Activated CD8-positive, alpha-beta T cell treated with anti-CD3 and anti-CD28 coated beads for 36 hours (primary cell): ENCODE measurements at places on chromosomes 2 and 18.

DNA sequence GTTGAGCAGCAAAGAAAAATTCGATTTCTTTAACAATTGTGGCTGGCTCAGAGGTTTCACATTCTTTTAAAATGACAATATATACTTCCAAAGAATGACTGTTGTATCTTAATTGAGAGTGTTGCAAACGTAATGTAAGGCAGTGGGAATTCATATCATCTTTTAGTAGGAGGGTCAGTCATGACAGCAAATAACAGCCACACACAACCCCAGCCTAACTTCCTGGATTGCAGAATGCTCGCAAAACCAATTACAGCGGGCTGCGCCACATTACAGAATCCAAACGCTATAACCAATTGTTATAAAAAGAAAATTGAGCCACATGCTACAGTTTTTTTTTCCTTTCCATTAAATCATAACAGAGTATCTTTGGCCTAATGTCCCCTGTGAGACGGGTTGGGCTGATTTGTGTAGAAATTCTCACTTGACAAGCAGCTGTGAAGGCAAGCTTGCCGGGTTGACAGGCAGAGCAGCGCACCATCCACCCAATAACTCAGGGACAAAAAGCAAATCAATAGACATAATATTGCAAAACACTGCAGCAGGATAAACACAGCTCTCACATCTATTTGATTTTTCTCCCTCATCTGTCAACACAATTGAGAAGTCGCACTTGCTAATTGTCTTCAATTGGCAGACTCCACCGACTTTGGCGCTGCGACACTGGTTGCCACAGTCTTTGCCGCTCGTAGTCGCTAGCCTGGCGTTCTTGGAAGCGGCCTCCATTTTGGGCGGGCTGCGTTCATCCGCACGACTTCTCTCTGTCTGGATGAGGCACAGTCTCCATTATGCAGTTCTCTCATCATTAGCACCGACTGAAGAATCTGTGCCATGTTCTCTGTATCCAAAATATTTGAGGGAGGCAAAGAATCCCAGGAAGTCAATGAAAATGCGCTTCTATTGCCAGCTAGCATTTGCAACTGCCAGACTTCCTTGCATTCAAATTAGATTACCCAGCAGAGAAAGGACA, 95.0 kb upstream of the CCDC68 start:
- H3K27me3 ChIP-seq, result peaks cover 2% of the 10 kb centered on the region
- no peak overlapping the region for H3K4me3 ChIP-seq
- H3K4me1 ChIP-seq, result no peaks in the 10 kb centered on the region
- no peaks in the 10 kb centered on the region for H3K36me3 ChIP-seq

DNA sequence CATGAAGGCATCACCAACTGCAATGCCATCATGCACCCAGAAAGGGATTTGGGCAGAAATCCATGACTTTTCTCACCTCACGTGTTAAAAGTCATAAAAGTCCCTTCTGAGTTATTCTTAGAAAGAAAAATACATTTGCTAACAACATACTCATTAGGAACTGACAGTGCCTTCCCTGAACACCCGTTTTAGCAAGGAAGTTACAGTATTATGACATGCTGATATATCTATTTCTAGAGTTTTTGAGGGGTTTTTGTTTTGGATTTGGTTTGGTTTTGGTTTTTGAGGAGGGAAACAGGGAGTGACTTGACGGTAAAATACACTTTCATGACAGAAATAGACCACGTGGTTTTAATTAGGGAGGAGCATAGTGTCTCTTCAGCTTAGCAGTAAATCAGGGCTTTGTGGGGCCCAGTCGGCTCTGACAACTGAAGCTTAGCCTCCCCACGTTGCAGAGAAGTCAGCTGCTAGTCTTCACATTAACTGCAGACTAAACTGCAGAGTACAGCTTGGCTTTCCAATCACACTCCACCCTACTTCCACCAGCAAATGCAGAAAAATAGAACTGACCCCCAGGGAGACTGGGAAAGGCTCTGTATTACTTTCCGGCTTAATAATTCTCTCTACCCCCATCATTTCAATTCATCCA, 141.4 kb downstream of the FAM124B start:
- H3K36me3 ChIP-seq, result no peaks in the 10 kb centered on the region
- peaks cover 20% of the 10 kb centered on the region for H3K27me3 ChIP-seq
- DNase-seq, result no peak

GRCh38 chr2:162929571-162929970, 91.0 kb upstream of the KCNH7 start:
- no peak overlapping the region for H3K27ac ChIP-seq
- no peak overlapping the region for H3K4me3 ChIP-seq
- H3K27me3 ChIP-seq, result no peaks in the 10 kb centered on the region
- no peak for DNase-seq

DNA sequence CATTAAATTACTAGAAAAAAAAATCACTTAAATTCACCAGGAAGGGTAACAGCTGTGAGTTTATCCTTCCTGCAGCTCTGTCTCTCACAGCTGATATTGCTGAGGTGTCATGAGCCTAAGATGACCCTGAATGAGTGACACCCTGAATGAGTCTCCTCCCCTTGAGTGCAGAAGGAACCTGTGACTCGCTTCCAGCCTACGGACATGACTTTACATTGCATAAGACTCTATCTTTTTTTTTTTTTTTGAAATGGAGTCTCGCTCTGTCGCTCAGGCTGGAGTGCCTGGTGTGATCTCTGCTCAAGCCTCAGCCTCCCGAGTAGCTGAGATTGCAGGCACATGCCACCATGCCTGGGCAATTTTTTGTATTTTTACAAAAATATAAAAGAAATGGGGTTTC, 14.1 kb downstream of the MRO start:
- H3K36me3 ChIP-seq, result no peaks in the 10 kb centered on the region
- peaks cover 5% of the 10 kb centered on the region for H3K4me1 ChIP-seq
- peaks cover 9% of the 10 kb centered on the region for H3K27me3 ChIP-seq
- H3K4me3 ChIP-seq, result no peak overlapping the region
- H3K27ac ChIP-seq, result no peak overlapping the region

GRCh38 chr2:208253600-208254117, 1.2 kb downstream of the IDH1 start:
- peaks cover 15% of the 10 kb centered on the region for H3K36me3 ChIP-seq
- H3K4me1 ChIP-seq, result peaks cover 20% of the 10 kb centered on the region
- DNase-seq, result no peak

DNA sequence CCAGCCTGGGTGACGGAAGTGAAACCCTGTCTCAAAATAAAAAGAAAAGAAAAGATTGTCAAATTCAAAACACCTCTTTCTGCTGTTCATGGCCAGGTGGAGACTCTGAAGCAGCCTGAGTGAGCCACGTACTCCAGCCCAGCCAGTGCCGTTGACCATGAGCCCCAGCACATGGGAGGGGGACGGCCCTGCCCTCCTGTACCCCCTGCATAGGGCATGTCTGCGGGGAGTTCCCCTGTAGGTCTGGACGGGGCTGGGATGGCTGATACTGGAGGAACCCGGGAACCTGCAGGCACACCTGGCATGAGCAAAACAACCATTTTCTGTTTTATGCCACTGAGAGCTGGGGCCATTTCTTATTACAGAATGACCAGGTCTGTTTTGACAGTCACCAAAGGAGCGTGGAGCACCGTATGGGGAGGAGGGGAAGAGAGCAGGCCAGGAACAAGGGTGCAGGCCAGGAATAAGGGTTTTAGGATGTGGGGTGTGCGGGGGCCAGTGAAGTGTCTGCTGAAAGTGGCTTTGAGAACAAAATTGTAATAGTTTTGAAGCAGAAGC, 30.1 kb downstream of the TMEM18 start:
- no peaks in the 10 kb centered on the region for H3K36me3 ChIP-seq
- no peak overlapping the region for H3K27ac ChIP-seq
- no peak overlapping the region for H3K4me3 ChIP-seq
- peaks cover 6% of the 10 kb centered on the region for H3K27me3 ChIP-seq
